ENCODE measurements at places on chromosomes 4 and X. TPM values are rescaled to one million over a fixed set of nuclear protein-coding genes. Genes with fewer than 3 reads are reported as not detected.
A peak's percentile ranks its signal among the peaks of the same experiment; 100 is the strongest.

DNA sequence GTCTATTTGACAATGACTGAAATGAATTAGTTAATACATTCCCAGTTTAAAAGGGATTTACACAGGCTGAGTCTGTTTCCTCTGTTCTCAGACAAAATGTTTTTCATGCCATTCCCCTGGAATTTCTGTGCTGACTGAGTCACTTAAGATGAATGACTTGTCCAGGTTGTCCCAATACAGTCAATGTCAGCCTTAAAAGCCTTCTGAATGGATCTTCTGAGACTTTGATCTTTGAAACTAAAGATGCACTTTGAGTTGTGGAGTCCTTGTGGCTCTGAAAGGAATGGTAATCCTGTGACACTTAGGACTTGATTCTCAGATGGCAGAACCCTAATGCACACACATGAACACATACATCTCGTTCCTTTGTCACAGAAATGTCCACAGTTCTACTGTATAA, 622.2 kb upstream of the GRID2 start:
- H3K4me3 ChIP-seq: no peak overlapping the region
- H3K27ac ChIP-seq: no peak overlapping the region
- DNase-seq: no peak
- H3K4me1 ChIP-seq: no peaks in the 10 kb centered on the region

RAB33A gene
- 0.87 TPM for total RNA-seq

GRCh38 chr4:3210467-3210866, 38.5 kb upstream of the MSANTD1 start:
- H3K4me3 ChIP-seq: no peak overlapping the region
- H3K27me3 ChIP-seq: no peaks in the 10 kb centered on the region
- peak overlapping the region; percentile 5 for H3K27ac ChIP-seq
- peaks cover 11% of the 10 kb centered on the region for H3K4me1 ChIP-seq

GRCh38 chrX:39018541-39018940, 217.3 kb downstream of the MID1IP1 start:
- H3K4me3 ChIP-seq: no peak overlapping the region
- H3K27ac ChIP-seq: no peak overlapping the region
- DNase-seq: no peak

DNA sequence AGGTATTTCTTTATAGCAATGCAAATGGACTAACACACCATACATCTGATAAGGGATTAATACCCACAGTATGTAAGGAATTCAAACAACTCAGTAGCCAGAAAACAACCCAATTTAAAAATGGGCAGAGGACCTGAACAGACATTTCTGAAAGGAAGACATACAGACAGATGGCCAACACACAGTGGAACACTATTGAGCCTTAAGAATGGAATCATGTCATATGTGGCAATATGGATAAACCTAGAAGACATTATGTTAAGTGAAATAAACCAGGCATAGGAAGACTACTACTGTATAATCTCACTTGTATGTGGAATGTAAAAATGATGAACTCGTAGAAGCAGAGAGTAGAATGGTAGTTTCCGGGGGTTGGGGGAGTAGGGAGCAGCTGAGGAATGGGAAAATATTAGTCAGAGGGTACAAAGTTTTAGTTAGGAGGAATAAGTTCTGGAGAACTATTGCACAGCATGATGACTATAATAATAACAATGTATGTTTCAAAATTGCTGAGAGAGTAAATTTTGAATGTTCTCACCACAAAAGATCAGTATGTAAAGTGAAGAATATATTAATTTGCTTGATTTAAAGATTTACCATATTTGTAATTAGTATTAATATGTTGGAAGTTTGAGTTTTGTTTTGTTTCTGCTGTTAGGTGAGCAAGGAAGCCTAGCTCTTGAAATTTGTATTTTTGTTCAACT, 25.2 kb downstream of the WDR44 start:
- H3K27me3 ChIP-seq: no peaks in the 10 kb centered on the region
- peaks cover 9% of the 10 kb centered on the region for H3K36me3 ChIP-seq

TEC gene
- 3.4 TPM for total RNA-seq

All from progenitor cell of endocrine pancreas (in vitro differentiated cells).